Cortex of kidney (tissue), 1 donor: ENCODE measurements at places on chromosomes 6 and 20.

- DNase-seq = no peak
Observed at GRCh38 chr6:25038999-25039398, 103.2 kb upstream of the RIPOR2 start.

- DNase-seq = no peak
Observed at GRCh38 chr20:1014471-1014870, 12.4 kb upstream of the RSPO4 start.

DNA sequence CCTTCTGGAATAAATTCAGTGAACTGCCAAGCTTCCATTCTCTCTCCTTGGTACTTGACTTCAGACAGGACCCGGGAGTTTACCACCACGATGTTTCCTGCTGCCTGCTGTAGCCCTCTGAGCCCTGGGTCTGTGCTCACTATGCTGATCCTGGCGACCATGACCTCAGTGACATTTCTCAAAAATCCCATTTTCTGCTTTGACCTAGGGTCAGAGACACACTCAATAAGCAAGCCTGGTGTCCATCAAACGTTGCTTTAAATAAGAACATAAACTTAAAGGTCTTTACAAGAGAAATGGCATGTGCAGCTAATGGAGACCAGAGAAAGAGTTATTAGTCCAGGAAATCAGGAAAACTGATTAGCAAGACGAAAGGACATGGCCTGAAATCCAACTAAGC, 509.7 kb upstream of the SULF2 start:
- DNase-seq = no peak

- DNase-seq = no peak
Observed at GRCh38 chr6:7003041-7003440, 104.7 kb upstream of the RREB1 start.

- no peak for DNase-seq
Observed at GRCh38 chr6:138504764-138505689, 5.7 kb upstream of the NHSL1 start.

DNA sequence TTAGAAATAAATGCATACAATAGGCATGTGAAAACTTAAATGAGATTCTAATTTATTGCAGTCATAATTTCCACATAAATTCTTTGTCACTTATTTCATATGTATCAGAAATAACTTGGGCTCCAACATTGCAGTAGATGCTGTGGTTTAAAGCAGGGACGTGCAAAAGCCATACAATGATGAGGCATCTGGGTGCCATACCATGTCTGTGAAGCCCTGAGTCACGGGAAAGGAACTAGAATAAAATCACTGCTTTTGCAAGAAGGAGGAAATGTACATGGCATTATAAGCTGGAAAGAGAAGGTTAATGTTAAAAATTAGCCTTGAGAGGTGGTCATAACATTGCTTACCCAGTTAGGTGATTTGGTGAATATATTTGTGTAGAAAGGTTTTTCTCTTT, 180.4 kb downstream of the SASH1 start:
- DNase-seq = no peak

DNA sequence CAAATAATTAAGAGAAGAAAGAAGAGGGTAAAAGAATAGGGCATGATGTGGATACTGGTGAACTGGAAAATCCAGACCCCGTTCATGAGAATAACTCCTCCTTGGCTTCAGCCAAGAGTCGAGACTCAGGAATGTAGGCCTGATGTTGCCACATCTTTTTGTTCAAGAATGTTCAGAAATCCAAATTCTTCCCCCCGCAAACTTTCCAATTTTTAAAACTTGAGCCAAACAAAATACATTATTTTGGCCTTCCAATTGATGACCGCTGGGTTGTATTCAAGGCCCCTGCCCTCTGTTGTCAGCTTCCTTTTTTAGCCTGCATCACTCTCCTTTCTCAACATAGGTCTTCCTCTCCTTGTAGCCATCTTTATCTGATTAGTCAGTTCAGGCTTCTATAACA, 106.1 kb downstream of the TNFAIP3 start:
- no peak for DNase-seq

GRCh38 chr20:57062696-57063270, 203.7 kb downstream of the BMP7 start:
- DNase-seq = no peak

GRCh38 chr6:127134136-127134535, 15.7 kb downstream of the RSPO3 start:
- no peak for DNase-seq

- no peak for DNase-seq
Observed at GRCh38 chr20:48604426-48604825, 223.4 kb downstream of the PREX1 start.

DNA sequence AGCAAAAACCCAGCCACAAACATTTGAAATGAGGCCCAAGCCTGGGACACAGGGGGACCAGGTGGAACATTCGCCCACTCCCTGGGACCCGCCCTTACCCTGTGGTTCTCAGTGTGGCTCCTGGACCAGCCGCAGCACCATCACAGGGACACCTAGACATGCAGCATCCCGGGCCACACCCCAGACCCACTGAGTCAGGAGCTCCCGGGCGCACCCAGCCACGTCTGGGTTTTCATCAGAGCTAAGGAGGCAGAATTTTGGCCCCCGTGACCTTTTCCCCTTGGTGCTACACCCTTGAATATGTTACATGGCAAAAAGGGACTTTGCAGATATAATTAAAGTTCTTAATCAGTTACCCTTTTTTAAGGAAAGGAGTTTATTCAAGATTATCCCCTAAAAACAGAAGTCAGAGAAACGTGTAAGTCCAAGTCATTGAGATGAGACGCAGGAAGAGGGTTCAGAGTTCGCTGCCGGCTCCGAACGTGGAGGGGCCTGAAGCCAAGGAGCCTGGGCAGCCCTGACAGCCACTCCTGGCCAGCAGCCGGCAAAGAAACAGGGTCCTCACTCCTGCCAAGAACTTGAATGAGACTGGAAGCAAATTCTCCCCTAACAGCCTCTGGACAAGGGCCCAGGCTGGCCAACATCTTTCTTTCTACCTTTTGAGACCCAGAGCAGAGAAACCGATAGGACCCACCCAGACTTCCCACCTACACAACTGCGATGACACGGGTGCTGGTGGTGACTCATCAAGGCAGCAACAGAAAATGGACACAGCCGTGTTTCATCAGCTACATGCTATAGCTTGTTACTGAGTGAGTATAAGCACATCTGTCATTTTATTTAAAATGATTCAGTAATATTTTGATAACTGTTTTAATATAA, 25.3 kb downstream of the BFSP1 start:
- DNase-seq = no peak

DNA sequence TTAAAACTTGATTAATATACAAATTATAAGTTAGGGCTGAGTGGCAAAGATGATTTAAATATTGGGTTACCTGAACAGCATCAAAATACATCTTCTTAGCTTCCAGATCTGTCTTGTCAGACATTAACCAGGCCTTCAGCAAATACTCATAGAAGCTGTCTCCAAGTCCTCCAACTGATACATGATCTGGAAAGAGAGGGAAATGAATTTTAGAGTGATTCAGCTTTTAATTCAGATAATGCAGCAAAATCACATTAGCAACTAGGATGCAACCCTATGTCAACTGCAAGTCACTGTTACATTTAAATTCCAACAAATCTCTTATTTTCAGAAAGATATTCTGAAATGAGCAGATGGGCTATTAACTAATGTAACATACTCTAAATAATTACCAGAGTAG, 115.2 kb upstream of the FAM184A start:
- no peak for DNase-seq

GRCh38 chr6:130359736-130360135, 6.1 kb upstream of the TMEM200A start:
- no peak for DNase-seq

DNA sequence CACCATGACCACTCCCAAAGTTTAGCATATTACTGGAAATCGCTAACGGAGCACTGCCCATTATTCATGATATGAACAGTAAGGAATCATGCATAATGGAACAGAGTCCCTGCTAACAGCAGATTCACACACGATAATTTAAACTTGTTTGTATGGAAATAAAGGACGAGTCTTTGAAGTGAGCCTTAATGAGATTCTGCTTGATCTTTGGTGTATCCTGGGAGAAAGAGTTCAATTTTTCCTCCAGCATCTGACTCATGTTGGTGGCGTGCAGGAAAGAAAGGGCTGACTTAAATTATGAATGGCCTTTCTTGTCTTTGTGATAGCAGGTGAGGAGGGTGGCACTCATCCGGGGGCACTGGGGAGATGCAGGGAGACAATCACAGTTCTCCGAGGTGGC, 194.6 kb downstream of the ZNF217 start:
- DNase-seq = no peak

DNA sequence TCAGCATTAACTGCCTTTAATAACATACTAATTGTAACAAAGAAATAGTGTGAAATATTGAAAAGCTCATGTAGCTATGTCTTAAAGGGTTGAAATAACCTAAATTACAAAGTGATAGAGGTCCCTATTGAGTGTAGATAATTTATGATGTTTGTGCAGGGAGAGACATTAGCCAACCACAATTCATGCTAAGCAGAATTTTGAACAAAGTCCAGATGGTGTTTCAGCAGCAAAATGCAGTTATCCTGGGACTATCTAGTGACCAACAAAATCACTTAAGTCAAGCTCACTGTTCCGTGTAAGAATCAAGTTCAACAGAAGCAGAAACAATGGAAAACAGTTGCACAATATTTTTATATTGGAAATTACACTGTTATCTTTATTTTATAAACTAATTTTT, 218.5 kb downstream of the SIM1 start:
- no peak for DNase-seq

GRCh38 chr20:35726842-35727711, 15.0 kb downstream of the RBM39 start:
- DNase-seq = no peak

DNA sequence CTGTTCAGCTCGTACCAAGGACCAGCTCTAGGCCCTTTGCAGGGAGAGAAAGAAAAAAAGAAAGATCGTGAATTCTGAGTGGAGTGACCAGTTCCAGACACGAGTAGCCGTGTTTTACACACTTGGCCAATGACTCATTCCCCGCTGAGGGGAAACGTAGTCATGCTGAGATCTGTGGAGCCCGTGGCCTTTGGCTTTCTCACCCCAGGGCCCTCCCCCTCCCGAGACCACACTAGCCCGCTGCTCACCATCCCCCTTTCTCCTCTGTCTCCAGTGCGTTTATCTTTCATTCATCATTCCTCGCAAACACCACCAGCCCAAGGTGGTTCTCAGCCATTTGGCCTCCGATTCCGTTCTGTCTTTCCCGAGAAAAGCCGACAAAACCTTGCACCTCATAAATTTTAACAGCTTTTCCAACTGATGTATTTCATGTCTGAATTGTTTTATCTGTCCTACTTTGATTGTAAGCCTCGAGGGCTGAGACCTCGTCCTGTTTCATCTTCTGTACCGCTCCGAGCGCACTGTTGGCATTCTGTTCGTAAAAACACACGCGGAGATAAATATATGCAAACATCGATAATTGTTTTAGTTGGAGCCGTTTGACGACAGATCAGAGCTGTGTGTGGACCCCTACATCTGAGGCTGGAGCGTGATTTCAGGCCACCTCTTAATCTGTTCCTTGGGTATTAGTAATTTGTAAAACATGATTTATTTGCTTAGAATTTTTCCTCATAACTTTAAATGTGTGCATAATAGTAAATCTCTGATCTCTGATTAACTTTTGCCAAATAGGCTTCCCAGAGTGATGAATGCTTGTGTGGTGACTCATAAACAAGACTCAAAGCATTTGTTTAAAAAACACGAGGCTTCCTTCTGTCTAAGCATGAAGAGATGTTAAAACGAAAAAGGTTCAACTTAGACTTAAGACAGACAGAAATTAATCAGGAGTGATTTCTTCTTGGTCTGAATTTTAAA, 336.6 kb downstream of the CDH4 start:
- DNase-seq = no peak

GRCh38 chr20:24617080-24617432, 147.6 kb downstream of the SYNDIG1 start:
- no peak for DNase-seq

DNA sequence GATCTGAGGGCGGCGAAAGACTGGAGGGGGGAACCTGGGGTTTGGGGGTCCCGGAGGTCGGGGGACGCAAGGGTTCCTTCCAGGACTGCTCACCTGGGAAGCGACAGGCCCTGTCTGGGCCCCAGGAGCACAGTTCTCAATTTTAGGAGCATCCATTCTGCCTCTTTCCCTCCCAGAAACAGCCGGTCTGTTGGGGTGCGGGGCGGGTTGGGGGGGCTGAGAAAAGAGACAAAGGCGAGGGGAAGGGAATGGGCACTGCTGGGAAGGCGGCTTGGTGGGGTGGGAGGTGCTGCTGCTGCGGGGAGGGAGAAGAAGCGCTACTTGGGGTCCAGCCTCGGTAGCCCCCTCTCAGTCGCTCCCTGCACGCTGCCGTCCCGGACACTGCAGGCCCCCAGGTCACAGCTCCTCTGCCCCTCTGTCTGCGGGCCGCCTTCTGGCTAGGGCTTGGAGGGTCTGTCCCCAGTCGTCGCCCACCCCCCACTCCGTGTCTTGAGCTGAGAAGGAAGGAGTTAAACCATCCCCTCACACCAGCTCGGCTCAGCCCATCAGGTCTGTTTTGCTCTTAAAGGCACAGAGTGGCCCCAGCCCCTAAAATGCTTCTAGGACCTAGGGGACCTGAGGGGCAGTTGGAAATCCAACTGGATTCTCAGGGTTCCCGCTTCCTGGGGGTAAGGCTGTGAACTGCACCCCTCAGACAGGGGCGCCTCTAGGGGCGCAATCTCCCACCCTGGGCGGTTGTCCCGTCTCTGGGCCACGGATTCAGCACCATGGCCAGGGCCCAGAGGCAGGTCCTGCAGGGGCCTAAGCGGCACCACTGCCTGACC, 690 bp downstream of the GDAP1L1 start:
- DNase-seq = no peak

- no peak for DNase-seq
Observed at GRCh38 chr6:3500262-3501014, 43.6 kb upstream of the SLC22A23 start.

DNA sequence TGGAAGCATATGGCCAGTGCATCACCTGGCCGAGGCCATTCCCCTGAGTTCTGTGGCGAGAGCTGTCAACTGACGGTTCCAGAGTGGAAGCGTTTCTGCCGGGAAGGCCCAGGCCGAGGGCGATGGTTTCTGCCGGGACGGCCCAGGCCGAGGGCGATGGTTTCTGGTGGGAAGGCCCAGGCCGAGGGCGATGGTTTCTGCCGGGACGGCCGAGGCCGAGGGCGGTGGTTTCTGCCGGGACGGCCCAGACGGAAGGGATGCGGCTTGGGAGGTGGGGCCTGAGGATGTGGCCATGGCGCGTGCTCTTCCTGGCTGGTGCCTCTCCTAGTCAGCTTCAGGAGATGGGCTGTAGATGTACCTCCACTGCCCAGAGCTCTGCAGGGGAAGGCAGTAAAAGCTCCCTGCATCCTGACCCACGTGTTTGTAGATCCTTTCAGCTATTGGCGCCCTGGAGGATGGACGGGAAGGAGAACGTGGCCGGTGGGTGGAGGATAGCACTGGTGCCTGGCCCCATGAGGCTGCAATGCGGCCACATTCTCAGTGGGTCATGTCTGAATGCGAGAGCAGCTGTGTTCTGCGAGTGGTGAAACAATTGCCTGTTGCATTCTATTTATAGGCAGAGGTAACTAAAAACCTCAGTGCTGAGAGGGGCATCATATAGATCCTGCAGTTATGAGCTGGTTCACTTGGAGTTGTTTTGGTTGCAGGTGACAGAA, 12.8 kb downstream of the TPD52L2 start:
- DNase-seq = no peak

DNA sequence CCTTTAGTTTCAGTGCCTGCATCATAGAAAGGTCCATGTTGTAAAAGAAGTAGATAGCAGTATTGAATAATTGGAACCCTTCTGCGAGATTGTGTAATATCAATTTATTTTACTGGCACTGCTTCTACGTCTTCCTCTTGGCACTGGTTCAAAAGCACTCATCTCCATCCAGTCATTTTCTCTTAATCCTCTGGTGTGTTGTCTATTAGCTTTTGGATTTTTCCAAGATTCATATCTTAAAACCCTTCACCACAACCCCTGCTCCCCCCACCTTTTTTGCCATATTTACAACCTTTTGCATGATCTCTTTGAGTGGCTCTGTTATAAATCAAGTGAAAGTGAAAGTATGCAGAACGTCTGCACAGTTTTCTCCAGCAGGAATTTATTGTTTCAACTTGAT, 76.6 kb upstream of the HSF2 start:
- DNase-seq = no peak
